ENCODE measurements at places on chromosomes 2 and 18.

GRCh38 chr2:108626995-108627394, 92.3 kb upstream of the RANBP2 start:
- DNase-seq = no peak

GRCh38 chr2:205366336-205367060, 315.8 kb upstream of the NRP2 start:
- no peak for DNase-seq

- no peak for DNase-seq
Measured at GRCh38 chr18:75635096-75635495, 207.6 kb upstream of the SMIM21 start.

- peak; percentile 27 for DNase-seq
Measured at GRCh38 chr2:199798831-199799580, 52.0 kb downstream of the FTCDNL1 start.

GRCh38 chr2:129253461-129253812, 726.0 kb upstream of the RAB6C start:
- DNase-seq = no peak

- no peak for DNase-seq
Measured at GRCh38 chr2:6820903-6821584, 44.7 kb downstream of the CMPK2 start.

DNA sequence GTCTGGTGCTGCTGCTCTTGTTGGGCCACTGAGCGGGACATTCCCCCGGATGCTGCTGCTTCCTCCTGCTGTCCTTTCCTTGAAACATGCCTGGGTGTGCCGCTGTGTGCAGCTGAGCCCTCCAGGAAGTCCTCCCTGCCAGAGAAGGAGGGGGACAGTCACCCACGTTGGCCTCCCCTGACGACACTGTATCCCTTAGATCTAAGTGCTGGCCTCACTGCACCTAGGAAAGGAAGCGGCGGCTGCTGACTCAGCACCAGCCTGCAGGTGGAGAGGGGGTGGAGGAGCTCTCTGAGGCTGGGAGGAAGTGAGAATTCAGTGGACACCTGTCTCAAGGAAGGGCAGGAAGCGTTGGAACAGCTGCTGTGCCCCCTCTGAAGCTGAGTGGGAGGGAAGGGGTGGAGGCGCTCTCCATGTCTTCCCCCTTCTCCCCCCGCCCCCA, 239.8 kb downstream of the HAUS1 start:
- DNase-seq = peak; percentile 40

GRCh38 chr2:172270278-172271079, 156.9 kb upstream of the ITGA6 start:
- no peak for DNase-seq

- DNase-seq = peak; percentile 61
Measured at GRCh38 chr2:126657148-126657635, 1.2 kb downstream of the GYPC start.

DNA sequence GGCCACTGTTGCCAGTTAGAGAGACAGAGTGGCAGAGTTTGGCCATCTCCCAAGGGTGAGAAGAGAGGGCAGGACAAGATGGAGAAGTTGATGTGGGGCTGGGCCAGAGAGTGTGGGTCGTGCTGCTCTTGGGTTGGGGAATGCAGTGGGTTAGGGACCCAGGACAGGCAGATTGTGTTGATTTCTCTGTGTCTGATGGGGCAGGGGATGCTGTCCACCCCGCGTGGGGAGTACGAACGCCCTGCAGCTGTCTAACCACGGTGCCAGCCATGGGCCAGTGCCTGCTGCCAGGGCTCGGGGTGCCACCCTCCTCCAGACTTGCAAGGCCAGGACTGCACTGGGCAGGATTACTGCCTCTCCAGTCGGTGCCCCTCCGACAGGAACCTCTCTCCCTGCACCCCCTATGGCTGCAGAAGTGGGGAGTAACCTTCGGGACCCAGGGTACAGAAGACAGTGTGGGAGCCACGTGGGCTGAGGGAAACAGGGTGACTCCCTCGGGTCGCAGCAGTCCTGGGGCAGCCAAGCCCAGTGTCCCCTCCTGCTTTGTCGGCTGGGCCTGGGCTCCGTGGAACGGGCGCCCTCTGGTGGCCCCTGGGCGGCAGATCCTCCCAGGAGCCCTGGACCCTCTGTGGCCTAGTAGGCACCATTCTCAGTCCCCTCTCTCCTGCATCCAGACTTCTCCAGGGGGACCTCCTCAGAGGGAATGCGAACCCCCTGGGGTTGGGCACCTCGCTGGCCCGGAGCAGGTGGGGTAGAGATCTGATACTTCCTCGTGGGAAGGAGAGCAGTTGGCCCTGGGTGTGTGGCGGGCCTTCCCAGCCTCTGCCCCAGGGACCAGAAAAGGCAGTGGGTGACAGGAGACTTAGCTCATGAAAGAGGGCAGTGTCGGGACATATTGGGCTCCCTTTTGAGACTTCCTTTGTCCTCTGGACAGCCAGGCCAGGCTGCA, 2.7 kb downstream of the GPC1 start:
- DNase-seq = peak; percentile 64

GRCh38 chr2:221100467-221101089, 471.5 kb downstream of the EPHA4 start:
- no peak for DNase-seq

DNA sequence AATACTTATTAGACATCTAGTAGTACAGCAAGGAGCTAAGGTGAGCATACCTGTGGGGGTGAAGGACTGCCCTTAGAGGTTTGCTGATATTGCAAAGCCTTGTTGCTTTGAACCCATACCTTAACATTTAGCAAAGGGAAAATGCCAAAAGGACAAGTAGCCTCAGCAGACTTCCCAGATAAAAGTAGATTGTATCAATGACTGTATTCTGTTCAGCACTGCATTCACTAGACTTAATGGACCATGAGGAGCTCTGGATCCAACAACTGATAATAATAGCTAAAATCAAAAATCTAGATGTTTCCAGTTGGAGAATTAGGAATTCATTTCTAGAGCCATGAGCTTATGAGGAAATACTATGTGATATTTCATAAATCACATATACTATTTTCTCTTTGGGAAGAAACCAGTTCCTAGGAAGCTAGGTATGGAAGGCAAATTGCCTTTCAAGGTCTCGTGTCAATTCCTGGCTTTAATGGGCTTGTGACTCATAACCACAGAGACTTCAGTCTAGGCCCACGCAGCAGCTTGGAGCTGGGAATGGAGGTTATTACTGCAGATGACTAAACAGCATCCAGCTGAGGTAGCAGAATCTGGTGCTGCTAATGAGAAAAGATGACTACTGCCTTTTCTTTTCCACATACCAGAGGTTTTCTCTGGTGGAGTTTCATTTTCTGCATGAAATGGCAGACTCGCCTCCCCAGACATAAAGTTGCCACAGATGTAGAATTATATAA, 191.2 kb upstream of the NABP1 start:
- DNase-seq = no peak

- peak; percentile 59 for DNase-seq
Measured at GRCh38 chr2:239290618-239291474, 110.0 kb downstream of the HDAC4 start.

GRCh38 chr2:176821350-176821749, 391.2 kb upstream of the HNRNPA3 start:
- no peak for DNase-seq

- no peak for DNase-seq
Measured at GRCh38 chr2:189083106-189083505, 96.5 kb downstream of the COL5A2 start.

- no peak for DNase-seq
Measured at GRCh38 chr18:77815666-77816338, 566.2 kb downstream of the GALR1 start.

DNA sequence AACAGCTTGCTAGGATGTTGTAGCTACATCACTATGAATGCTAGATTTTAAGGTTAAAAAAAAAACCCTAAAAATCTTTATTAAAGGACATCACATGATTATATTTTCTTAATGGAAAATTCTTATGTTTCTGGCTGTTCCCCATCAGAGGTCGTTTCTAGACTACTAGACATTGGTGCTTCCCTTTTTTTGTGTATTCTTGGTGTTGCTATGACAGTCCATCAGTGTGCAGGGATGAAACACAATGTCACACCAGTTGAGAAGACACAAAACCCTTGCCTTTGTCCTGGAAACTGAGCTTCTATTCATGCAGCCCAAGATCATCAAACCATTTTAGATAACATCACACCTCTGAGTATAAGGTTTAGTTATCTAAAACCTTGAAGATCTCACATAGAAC, 19.9 kb upstream of the TMEM131 start:
- DNase-seq = no peak

- no peak for DNase-seq
Measured at GRCh38 chr2:147863835-147864234, 19.0 kb downstream of the ACVR2A start.

- no peak for DNase-seq
Measured at GRCh38 chr2:171858397-171858958, 35.6 kb downstream of the SLC25A12 start.

- no peak for DNase-seq
Measured at GRCh38 chr2:239266779-239267287, 134.0 kb downstream of the HDAC4 start.

Data from left ventricle myocardium inferior (tissue), 1 donor.